ENCODE measurements at places on chromosomes 12 and 14.

DNA sequence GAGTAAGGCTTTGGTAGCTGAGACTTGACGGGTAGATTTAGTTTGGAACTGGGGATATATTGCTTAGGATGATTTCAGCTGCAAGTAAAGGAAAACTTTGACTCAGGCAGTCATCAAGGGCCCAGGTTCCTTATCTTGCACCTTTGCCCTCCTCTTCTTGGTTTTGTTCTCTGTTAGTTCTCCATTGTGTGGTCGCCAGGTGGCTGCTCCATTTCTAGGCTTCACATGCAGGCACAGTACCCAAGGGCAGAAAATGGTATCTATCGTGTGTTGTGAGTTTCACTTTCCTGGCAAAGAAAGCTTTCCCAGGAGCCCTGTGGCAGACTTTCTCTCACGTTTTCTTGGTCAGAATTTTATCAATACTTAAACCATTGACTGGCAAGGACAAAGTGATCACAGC, 50.8 kb downstream of the VRK1 start:
- no peak for DNase-seq

GRCh38 chr12:1800401-1801302, 19.7 kb upstream of the LRTM2 start:
- no peak for DNase-seq

- no peak for DNase-seq
Observed at GRCh38 chr12:124319368-124320050, 24.6 kb downstream of the RFLNA start.

GRCh38 chr12:50051101-50051806, 6.1 kb upstream of the ASIC1 start:
- DNase-seq = no peak

GRCh38 chr12:38850461-38850860, 54.9 kb downstream of the CPNE8 start:
- no peak for DNase-seq

GRCh38 chr12:53172352-53172751, 8.2 kb upstream of the ZNF740 start:
- DNase-seq = no peak

- DNase-seq = no peak
Observed at GRCh38 chr12:88625356-88625755, 45.1 kb upstream of the KITLG start.

DNA sequence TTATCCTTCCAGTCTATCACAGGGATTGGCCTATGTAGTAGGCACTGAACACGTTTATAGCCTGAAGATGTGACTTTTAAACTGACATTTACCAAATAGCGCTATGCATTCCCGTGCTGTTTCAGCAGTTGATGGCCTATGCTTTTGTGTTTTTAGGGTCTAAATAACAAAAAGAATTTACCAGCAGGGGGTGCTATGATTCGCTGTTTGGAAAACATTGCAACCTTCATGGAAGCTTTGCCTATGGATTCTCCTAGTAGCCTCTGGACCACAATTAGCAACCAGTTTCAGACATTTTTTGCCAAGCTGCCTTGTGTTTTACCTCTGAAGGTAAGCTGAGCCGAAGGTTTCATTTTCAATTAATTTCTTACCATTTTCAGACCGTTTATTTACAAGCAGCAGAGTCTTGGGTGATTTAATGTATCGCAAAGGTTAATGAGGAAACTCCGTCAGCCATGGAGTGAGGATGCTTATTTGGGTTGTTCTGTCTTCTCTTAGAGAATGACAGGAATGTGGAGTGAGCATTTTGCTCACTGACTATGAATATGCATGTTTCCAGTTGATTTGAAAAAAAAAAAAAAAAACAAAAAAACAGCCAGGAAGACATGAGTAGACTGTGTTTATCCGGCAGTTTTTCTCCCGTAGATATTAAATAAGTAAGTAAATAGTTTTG, 133.1 kb downstream of the PRIMA1 start:
- peak; percentile 13 for DNase-seq

DNA sequence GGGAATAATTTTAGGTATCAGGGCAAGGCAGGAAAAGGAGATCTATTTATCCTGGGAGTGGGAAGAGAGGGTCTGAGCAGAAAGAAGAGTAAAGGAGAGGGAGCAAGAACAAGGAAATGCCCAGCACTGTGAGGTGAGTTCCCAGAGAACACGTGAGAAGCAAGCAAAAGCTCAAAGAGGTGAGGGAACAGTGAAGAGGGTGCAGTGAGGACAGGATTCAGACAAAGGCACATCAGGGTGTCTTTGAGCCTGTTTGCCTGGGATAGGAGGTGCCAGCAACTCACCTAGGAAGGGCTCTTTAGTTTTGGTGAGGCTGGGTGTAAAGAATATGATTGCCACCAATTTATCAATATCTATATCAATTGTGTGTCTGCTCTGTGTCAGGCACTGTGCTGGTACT, 88.9 kb upstream of the NRXN3 start:
- no peak for DNase-seq

DNA sequence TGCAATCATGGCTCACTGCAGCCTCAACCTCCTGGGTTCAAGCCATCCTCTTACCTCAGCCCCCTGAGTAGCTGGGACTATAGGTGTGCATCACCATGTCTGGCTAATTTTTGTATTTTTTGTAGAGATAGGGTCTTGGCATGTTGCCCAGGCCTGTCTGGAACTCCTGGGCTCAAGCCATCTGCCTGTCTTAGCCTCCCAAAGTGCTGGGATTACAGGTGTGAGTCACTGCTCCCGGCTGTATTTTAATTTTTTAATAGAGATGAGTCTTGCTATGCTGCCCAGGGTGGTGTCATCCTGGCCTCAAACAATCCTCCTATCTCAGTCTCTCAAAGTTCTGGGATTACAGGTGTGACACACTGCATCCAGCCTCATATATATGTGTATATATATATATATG, 31.7 kb upstream of the GPRC5A start:
- no peak for DNase-seq

DNA sequence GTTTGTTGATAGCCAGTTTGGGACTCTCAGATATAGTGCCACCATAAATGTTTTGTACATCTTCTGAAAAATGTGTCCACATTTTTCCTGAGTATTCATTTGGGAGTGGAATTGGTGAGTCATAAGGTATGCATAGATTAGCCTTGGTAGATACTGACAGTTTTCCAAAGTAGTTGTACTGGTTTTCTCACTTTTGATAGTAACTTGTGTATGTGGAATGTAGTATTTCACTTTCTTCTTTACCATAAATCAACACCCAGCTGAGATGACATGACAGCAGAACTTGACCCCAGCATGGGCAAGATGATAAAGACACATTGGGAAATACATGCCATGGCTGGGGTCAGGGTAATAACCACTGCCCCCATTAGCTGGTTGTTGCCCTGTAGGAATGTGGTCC, 5.4 kb downstream of the FBXW8 start:
- no peak for DNase-seq

- DNase-seq = no peak
Observed at GRCh38 chr12:56591961-56592360, 38.2 kb downstream of the BAZ2A start.

DNA sequence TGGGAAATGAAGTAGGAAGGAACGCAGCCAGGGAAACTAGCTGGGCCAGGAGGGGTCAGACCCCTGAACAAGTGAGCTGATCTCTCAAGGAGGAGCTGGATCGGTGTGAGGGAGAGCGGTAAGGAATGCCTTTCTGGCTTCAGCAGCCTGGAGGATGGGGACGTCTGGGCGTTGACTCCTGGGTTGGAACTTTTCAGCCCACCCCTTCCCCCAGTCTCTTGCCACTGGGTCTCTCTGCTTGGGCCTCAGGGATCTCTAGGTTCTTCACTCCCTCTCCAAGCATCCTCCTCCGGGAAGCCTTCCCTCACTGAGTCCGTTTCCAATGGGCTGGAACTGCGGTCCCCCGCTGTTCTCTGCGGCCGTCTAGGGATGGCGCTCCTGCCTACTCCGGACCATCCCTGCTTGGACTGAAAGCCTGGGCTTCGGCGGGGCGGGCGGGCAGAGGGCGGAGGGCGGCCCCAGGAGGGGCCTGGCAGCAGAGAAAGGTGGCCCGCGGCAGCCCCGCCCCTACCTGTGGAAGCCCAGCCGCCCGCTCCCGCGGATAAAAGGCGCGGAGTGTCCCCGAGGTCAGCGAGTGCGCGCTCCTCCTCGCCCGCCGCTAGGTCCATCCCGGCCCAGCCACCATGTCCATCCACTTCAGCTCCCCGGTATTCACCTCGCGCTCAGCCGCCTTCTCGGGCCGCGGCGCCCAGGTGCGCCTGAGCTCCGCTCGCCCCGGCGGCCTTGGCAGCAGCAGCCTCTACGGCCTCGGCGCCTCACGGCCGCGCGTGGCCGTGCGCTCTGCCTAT, at the start of gene KRT7:
KRT7 (plus strand) TSS at position 570 of the 788 bp plus-strand sequence; CDS start at position 624, 54 bp downstream.
- DNase-seq = no peak

DNA sequence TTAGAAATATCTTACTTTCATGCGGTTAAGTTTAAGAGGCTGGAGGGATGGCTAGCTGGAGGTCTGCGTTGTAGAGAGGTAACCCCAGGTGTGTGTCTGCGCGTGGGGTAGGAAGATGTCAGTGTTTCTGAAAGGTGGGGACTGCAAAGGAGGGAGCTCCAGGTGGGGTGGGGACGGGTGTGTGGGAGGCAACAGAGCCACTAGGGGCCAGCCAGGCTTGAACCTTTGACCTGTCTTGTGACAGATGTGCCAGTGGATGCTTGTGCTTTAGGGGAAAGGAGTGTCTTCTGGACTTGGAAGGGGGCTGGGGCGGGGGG, 841 bp downstream of the GLI1 start:
- no peak for DNase-seq

DNA sequence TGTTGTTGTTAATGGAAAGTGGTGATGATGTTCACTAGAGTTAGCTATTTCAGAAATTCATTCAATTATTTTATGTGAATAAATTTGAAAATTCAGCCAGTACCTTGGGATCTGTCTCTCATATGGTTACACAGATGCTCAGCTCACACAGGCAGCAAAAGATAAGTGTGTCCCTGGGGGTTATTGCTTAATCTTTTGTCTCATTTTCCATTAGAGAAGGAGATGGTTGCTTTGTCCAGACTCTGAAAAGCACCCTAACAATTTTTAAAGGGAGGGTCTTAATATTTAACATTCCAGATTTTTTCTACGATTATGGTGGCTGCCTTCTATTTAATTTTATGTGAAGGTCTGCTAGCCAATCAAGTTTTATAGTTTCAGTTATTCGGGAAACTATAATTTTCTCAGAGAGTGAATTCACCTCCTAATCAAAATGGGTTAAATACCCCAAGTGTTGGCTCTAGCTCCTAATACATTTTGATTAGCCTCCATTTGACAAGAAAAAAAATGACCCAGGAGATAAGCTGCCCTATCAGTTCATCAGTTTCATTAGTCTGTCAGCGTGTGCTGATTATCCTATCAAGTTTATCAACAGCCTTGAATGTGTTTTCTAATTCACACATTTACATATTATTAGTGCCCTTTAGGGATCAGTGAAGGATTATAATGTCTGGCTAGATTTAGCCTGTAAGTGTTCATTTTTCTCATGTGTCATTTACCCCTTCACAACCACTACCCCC, 282.1 kb downstream of the TMTC2 start:
- DNase-seq = no peak
